ENCODE measurements at places on chromosomes 16 and 17.

DNA sequence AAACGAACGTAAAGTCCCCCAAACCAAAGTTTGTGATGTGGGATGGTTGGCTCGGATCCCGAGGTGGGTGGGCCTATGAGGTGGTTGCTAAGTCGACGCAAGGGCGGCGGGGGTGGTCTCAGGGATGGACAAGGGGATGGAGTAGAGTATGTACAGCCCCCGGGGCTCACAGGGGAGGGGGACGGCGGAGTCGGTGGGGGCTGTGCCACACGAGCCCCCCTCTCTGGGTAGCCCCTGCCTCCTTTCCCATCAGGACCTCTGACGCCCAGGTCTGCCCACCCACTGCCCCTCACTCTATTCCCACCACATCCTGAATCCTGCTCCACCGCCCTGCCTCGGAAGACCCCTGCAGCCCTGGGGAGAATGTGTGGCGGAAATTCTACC, 15.2 kb downstream of the IL34 start:
- no peak for DNase-seq

GRCh38 chr16:75943705-75944514, 217.6 kb upstream of the CPHXL start:
- DNase-seq = no peak

DNA sequence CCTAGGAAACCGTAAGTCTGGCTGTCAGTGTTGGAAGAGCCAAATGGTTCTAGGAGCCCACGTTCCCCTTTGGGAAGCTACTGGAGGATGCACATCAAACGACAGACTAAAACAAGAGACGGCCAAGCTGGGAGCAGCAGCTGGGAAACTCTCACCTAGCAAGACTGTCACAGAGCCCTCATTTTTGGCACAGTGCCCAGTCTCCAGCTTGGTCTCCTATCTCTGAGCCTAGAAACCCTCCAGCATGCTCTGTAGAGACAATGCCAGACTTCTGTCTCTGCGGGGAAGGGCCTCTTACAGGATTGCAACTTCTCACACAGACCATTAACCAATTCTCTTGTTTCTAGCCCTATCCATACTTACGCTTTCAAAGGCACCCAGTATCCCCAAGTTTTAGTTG, 23.5 kb downstream of the GTF3C1 start:
- DNase-seq = no peak

- DNase-seq = no peak
Observed at GRCh38 chr17:66373079-66373478, 70.7 kb downstream of the PRKCA start.

GRCh38 chr16:1088295-1089170, 7.5 kb downstream of the C1QTNF8 start:
- DNase-seq = no peak

- no peak for DNase-seq
Observed at GRCh38 chr16:1330260-1330914, 3.1 kb upstream of the BAIAP3 start.

DNA sequence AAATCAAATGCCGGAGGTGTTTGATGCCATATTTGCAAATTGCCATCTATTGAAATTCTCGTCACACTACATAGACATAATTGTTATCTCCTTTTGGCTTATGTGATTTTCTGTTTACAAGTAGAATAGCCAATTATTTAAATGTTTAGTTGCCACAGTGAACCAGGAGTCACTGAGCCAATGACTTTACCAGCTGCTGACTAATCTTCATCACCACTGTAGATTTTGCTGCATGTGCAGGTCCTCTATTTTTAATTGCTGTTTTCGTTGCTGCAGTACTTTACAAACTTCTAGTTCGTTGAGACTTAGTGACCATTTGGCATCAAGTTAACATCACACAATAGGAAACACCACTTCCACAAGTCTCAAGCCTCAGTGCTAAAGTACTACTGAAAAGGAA, 22.8 kb downstream of the ABHD15 start:
- DNase-seq = no peak

- no peak for DNase-seq
Observed at GRCh38 chr17:36142235-36142634, 34.2 kb downstream of the TBC1D3B start.

DNA sequence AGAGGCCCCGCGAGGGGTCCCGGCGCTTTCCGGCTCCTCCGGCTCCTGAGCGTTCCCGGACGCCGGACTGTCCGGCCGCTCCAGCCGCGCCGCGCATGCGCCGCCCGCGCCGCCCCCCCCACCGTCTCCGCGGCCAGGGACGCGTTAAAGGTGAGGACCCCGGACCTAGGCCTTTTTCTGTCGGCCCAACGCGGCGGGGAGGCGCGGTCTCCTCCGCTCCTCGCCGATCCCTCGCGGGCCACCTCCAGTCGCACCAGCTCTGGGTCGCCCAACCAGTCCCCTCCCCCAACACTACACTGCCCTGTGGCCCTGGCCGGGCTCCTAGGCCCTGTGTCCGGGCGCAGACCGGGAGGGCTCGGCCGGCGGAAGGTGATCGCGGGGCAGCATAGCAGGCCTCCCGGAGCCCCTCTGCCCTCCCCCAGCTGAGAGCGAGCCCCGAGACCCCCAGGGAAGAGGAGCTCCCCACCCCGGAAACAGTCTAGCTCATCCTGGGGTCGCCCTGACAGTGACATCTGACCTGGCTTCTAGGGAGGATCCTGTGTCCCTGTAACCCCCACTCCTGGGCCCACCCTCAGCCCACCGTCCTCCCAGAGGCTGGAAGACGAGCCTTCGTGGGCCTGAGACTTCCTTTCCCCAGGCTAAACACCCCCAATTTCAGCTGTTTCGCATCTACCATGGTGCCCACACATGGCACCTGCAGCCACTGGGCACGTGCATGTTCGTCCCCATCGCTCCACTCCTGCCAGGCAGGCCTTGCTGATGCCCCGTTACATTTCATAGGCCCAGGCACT, 14.7 kb upstream of the BCAR1 start:
- DNase-seq = no peak

DNA sequence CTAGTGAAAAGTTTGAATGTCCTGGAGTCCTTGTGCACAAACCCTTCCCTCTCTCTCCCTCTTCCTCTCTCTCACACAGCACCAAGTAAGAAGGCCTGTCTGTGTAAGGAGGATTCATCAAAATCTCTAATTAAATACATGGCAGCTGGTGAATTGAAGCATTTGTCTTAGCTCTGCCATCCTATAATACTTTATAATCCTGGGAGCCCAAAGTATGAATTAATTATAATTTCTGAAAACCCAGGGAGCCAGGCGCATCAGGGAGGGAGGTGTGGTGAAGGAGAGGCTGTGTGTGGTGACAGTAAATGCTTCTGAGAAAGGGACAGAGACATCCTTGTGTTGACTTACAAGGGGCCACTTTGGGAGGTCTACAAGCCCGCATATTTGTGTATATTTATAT, 691.4 kb upstream of the EEF2KMT start:
- no peak for DNase-seq

DNA sequence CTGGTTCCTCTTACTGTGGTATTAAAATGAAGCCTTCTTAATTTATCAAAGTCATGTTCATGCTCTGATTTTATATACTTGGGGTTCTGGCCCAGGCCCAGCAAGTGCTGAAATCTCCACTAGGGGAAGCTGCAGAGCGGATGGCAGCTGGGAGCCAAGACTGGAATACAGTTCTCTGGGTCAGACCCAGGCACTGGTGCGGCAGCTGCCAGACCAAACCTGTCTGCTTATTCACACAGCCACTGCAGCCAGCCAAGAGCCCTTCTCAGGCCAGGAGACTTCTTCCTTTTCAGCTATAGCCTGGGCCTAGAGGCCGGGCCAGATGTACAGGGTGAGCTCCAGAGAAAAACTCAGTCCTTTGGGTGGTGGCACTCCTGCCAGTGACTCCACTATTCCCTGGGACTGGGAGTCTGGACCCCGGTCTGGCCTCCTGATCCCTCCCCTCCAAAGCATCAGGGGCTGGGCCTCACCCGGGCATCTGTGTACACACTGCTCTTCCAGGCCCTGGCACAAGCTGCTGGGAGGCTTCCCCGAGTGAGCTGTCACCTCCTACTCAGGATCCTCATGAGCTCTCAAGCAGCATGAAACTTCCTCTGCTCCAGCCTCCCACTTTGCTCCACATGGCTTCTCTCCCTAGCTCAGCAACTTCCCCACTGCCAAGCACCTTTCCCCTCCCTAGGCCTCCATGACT, 24.4 kb downstream of the ATP6V0D1 start:
- no peak for DNase-seq

DNA sequence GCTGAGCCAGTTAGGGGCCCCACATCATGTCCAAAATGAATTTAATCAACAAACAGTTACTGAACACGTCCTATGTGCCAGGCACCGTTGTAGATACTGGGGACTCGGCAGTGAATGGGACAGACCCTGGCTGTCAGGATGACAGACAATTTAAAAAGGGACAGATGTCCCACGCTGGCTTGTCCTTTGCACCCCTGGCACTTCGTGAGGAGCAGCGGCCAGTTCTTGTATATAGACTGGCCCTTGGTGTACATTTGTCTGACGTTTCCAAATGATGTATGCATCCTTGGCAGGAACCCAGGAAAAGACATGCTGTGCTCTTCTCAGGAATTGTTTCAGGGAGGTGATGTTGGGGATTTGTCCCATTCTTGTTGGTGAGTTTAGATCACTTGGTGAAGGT, 21.1 kb downstream of the IL4R start:
- no peak for DNase-seq

Measured in T-helper 22 cell (primary cell).